ENCODE measurements at places on chromosomes 3 and 15.
A peak's percentile ranks its signal among the peaks of the same experiment; 100 is the strongest.

DNA sequence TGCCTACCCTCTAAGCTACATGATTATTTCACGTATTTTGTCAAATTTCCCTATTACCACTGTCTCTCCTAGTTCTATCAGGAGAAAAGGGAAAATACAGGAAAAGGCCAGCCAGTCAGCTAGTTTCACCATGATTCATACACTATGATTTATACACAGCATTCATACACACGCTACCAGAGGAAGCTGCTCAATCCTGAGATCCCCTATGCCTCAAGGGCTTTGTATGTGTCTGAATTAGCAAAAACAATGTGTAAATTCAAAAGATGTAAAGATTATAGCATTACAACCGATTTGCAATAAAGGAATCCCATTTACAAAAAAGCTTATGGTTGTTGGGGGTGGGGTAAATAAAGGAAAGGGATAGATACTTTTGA is 3.1 kb upstream of the ACKR4 start:
- no peak for DNase-seq

- DNase-seq = no peak
Observed at GRCh38 chr3:188006726-188007393, 147.1 kb upstream of the LPP start.

DNA sequence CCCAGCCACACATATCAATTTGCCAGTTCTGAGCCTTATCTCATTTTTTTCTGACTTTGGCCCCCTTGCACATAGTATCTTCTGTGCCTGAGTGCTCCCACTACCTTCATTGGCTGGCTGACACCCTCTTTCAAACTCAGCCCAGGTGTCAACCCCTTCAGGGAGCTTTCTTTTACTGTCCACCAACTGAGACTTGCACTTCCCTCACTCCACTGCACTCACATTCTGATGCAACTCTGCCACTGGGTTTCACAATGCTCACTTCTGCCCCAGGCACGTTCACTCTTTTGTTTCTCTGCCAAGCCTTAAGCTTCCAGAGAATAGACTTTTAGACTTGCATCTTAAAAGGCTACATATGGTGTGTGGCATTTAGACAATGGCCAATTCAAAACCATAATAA is 101.5 kb upstream of the CBLB start:
- DNase-seq = peak; percentile 27

DNA sequence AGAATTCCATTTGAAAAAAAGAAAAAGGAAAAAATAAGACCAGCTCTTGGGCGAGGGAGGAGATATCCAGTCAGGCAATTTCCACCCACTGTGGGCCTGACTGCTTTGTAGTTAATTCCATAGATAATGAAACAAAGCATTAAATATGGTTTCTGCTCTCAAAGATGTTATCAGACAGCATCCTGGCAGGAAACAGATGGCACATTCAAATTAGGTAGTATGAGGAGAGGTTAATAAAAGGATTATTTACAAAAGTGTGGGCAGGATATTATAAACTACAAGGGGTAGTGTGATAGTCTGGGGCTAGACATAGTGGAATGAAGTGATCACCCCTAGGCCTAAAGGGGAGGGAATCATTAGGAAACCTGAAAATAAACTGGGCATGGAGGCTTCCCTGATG is 193.2 kb downstream of the CLSTN2 start:
- DNase-seq = no peak

- DNase-seq = no peak
Observed at GRCh38 chr3:5431146-5431545, 243.6 kb downstream of the EDEM1 start.

DNA sequence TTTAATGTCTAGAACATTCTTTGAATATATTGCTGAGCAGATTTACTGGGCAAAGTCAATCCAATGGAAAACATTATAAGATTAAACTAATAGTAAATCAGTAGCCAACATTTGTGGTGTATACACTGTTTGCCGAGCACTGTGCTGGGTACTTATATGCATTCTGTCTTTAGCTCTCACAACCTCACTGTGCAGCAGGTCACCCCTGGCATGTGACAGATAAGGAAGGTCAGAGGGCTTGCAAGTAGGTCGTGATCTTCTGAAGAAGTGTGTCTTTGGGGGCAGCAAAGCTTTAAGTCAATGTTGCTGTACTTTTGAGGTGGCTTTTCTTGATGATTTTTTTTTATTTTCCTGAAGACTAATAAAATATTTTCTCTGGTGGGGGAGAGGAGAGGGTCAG is 62.2 kb downstream of the TCAIM start:
- no peak for DNase-seq

DNA sequence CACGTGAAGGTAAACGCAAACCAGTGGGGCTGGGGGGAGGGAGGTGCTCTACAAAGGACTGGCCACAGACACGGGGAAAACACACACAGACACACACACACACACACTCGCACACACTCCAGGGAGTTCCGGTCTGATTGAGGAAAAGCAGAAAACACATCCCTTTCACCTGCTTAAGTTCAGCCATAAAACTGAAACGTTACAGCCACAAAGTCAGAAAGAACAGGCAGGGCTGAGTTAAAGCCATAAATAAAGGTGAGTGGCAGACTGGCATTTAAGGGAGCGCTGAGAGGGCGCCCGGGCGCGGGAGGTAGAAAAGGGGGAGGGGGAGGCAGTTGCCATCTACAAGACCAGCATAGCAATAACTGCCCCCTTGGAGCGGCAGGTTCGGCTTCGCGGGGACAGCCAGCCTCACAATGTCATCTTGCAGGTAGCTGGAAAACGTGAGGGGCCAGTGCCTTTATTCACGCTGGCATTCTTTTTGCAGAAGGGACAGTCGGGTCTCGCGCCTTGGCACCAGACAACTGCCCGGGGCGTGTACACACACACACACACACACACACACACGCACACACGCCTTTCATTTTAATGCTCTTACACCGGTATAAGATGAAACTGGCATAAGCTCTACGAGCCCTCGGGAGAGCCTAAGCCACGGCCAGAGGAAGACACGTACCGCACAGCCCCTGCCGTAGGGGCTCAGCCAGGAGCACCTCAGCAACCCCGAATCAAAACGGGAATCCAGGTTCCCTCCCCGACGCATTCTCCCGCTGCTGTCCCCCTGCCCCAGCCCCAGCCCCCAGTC is 866 bp downstream of the TNIK start:
- peak; percentile 40 for DNase-seq

- DNase-seq = no peak
Observed at GRCh38 chr15:55694652-55695150, 48.3 kb downstream of the PRTG start.

DNA sequence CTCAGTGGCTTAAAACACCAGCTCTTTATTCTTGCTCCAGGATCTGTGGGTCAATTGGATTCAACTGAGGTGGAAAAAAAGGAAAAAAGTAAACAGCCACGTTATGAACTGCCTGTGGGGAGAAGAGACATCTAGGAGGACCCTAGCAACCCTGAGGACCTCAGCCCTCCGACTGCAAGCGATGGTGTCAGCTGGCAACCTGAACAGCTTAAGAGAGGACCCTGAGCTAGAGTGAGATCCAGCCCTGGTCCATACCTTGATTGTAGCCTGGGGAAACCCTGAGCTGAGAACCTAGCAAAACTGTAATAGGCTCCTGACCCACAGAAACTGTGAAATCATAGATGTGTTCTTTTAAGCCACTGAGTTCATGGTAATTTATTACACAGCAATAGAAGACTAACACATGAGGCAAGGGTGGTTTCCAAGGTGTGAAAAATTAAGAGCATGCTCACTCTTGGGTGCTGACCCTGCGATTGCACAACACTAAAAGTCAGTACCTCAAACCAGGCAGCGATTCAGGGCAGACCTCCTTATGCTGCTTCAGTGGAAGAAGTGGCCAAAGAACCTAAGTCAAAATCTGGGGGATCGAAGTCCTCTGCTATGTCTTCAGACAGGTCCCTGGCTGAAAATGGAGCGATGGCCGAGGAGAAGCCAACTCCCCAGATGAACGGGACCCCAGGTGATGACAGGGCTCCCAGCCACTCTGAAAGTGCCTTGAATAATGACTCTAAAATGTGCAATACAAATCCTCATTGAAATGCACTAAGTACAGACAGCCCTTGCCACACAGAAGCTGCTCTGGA is 57.7 kb downstream of the GASK1A start:
- peak; percentile 4 for DNase-seq

GRCh38 chr3:112460519-112461195 is 38.6 kb downstream of the BTLA start:
- DNase-seq = no peak

DNA sequence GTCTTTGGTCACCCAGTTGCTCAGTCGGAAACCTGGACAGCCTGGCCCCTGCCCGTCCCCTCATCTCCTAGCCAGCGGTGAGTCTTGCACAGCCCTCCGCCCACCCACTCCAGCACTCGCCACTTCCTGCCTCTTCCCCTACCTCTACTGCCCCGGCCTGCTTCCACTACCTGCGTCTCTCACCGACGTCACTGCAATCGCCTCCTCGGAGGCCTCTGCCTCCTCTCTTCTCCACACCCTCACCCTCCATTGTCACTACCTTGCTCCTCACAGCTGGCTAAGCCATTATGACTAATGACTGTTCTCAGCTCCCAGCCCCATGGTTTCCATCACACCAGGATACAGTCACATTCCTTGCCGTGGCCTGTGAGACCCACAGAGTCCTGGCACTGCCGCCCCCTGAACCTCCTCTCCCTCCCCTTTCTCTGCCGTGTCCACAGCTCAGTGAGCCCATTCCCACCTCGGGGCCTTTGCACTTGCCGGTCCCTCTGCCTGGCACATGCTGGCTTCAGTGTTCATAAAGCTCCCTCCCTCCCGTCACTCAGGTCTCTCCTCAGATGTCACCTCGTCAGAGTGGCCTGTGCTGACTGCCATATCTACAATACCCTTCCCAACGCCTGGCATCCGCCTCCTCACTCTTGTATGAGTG is 104.8 kb downstream of the FBLN2 start:
- no peak for DNase-seq

DNA sequence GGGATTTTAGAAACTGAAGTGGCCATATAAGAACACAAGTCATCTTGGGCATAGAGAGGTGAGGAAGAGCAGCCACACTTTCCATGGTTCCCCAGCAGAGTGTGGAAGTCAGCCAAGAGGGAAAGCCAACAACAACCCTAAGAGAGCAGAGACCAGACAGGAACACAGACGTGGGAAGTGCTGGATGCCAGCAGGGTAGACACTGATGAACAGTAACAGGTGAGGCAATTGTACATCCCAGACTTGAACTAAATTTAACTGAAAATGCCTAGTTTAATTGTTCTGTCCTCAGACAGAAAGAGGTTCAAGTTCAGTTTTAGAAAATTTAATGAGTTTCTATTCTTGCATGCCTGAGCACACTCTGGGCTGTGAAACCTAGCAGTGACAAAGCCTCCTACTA is 212.1 kb downstream of the ATP8B4 start:
- DNase-seq = no peak

- no peak for DNase-seq
Observed at GRCh38 chr3:196519718-196520082, 4.6 kb upstream of the SMCO1 start.

GRCh38 chr15:84823282-84823878 is 6.2 kb downstream of the ALPK3 start:
- DNase-seq = no peak

GRCh38 chr15:31257286-31257685 is 69.3 kb upstream of the KLF13 start:
- DNase-seq = no peak

DNA sequence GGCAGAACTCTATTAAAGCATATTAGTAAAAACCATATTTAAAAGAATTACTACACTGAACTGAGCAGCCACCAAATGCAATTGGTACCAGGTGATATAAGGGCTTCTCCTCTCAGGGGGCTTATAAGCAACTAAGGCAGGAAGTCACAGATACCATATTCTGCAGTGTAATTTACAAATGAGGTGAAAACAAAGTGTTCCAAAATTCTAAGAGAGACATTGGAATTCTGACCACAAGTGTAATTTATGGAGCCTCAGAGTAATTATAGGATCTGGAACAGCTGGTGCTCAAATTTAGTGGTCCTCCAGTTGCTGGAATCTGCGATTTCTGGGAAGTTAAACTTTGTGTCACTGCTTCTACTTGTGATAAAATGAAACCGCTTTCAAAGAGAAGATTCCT is 3.1 kb upstream of the NR1I2 start:
- DNase-seq = no peak

DNA sequence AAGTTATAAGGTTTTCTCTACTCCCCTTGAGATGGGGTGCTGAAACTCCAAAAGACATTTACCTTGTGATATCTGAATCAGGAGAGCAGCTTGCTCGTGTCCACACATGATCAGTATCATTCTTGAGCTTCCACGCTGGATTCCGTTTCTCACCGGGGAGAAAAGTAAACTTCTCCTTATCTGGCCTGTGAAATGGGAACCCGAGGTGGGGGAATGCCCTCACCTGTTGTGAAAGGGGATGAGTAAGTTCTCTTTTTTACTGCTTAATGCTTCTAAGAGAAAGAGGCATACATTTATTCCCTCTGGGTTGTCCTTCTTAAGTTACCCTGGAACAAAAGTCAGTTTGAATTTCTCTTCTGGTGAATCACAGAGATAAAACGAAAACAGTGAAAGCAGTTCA is 440.5 kb upstream of the ADAMTS9 start:
- no peak for DNase-seq

- no peak for DNase-seq
Observed at GRCh38 chr15:82106679-82107078, 60.9 kb upstream of the MEX3B start.

GRCh38 chr15:98658831-98659699 is 10.7 kb downstream of the IGF1R start:
- peak; percentile 48 for DNase-seq

- no peak for DNase-seq
Observed at GRCh38 chr3:149506540-149506939, 32.0 kb downstream of the TM4SF4 start.

DNA sequence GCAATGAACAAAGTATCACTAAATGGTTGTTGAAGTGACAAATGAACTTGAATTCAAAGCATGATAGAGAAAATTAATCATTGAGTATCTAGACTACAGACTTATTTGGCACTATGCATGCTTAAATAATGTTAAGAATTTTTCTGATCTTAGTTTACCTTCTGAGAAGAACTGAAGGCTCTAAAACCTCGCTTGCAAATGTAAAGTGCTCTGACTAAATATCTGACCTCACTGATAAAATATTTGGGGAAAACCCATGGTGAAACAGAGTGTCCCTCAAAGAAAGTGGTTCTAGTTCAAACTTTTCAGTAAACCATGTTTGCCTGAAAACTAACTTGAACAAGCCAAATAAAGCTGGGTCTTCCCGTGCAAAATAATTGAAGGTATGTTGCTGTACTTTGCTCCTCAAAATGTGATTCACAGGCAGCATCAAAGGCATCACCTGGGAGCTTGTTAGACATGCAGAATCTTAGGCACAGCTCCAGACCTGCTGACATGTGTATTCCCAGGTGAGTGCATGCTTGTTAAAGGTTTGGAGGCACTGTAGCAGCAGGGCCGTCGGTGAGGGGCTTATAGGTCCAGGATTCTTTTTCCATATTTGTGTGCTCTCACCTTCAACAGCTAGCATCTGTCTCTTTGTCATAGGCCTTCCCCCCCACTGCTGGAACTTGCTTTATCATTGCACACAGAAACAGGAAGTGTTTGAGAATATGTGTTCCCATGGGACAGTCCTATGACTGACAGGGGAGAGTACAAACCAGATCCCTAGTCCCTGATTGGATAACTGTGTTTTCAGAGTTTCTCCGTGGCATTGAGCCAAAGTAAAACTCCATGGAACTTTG is 524.2 kb upstream of the LMCD1 start:
- DNase-seq = no peak
